ENCODE measurements at places on chromosomes 11 and 22.
A peak's percentile ranks its signal among the peaks of the same experiment; 100 is the strongest.

DNA sequence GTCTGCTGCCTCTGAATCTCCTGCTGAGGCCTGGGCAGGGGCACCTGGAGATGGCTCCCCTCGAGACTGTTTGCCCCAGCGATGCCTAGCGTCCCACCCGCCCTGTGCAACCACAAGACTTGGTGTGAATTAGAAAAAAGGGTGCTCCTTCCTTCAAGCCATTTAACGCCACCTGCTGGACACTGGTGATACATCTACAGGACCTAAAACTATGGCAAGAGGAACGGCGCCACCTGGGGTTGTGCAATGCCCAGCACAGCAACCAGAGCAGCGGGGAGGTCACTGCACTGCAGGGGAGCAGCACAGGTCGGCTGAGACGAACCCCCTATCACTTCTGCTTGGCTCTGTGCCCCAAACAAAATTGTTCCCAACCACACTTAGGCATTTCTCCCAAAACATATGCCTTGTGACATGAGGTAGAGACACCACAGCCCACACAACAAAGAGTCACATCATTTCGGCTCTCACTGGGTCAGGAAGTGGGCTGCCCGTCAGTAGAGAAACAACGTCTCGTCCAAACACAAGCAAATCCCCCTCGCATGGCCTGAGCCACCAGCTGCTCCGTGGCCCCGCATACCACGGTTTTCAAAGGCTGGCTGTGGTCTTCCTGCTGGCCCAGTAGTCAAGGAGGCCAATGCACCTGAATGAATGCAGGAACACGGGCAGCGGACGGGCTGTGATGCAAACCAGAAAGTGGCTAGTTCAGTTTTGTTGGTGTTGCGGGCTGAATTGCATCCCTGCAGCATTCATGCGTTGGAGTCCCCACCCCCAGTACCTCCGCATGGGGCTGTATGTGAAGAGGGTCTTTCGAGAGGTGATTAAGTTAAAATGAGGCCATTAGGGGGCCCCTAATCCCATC is 171.9 kb downstream of the SHANK2 start:
- peak; percentile 8 for DNase-seq

DNA sequence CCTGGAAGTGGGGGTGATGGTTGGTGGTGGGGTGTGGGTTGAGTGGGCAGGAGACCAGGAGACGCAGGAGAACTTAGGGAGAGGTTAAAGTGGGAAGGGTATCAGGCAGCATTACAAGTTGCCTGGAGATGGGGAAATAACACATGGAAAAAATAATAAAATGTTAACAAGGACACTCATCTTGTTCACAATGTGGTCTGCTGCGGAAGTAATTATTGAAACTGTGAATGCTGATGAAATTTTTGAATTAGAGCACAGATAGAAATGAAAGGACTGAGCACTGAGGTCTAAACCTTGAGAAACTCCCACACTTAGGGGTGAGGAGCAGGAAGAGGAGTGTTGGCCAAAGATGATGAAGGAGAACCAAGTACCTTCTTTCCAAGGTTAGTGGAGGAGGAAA is 346.0 kb upstream of the PLET1 start:
- DNase-seq = no peak

- no peak for DNase-seq
These were observed 23.8 kb downstream of the CSNK2A3 start for GRCh38 chr11:11329062-11329806.

DNA sequence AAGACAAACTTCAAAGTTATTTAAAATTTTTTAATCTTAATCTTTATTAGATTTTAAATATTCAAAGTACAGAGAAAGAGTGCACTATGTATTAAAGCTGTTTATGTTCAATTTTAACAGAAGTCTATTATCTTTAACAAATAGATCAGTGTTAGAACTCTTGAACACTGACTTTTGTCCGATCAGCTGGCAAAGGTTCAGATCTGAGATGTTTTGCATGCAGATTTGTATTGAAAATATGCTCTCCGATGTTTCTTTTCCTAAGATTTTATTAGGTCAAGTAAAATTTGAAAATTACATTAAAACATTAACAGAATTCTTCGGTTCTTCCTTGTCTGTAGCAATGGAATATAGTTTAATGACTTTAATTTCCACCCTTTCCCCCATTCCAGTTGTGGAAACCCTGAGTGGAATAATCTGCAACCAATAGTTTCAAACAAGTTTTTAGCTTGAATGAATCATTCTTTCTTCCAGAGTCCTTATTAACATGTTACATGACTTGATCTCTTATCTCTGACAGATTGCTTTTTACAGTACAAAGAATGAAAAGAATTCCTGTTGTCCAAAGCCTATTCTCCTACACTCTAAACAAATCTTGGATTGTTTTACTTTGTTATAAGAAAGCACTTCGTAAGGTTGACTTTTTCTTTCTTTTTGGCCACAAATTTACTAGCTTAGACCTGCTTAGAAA is 11.4 kb upstream of the TCP11L1 start:
- DNase-seq = no peak

DNA sequence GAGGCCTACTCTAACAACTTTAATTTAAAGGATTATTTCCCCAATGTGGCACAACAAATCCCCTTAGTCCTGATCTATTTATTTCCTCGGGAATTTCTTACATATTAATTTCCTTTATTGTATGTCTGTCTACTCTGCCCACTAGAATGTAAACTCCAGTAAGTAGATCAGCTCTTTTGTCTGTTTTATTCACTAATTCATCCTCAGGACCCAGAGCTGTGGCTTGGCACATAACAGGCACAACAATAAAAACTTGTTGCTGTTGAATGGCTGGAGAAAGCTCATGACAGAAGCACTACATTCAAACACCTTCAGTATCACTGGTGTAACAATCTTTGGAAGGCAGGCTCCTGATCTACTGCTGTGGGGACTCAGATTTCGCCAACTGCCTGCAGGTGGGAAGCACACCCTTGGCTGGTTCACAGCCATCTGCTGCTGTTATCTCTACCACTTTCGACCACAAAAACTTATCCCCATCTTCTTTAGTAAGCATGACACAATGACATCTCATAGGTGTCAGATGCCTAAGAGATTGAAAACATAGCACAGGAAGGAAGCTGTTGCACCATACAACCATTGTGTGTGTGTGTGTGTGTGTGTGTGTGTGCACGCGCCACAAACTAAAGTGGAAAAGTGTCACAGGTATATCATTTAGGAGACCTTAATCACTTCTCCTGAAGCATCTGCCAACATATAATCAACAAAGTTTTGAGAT is 11.9 kb downstream of the HIRA start:
- peak; percentile 23 for DNase-seq

GRCh38 chr22:20526628-20527355 is 19.4 kb downstream of the MED15 start:
- DNase-seq = no peak

GRCh38 chr11:118214210-118214914 is 10.4 kb downstream of the JAML start:
- DNase-seq = no peak

DNA sequence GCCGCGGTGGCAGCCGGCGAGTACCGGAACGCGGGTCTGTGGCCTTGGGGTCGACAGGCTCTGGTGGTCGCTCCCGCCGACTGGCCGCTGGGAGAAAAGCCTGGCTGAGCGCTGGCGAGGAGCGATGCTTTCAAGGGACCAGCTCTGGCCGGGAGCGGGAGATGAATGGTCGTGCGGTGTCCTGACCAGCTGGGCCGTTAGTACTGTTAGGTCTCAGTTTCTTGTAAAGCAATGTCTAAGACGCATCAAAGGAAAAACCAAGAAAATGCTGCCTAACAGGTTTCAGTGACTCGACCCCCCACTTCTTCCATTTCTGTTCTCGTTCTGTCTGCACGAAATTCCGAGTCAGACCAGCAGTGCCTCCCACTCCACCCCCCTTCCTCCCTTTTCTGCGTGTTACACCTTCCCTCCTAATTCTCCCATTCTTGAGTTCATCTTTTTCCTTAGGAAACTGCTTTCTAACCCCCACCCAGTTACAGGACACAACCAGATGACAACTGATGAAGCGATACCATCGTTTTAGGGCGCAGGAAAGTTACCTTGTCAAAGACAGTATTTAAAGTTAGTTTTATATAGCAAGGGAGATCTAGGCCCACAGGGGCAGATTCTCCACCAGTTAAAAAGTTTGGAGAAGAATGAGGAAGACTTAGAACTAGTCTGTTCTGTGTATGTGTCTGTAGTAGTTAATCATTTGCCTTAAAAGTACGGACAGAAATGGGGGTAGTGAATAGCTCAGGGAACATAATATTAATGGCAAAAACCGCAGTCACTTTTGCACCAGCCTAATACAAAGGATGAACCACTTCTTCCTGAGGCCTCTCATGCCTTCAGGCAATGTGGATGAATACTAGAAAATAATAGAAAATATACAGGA is 1.0 kb downstream of the CUL5 start:
- peak; percentile 11 for DNase-seq

GRCh38 chr11:35826949-35827348 is 116.9 kb upstream of the LDLRAD3 start:
- DNase-seq = no peak

GRCh38 chr11:117376517-117376916 is 48.9 kb downstream of the CEP164 start:
- DNase-seq = no peak

- no peak for DNase-seq
These were observed 51.0 kb downstream of the MIAT start for GRCh38 chr22:26708256-26709009.

DNA sequence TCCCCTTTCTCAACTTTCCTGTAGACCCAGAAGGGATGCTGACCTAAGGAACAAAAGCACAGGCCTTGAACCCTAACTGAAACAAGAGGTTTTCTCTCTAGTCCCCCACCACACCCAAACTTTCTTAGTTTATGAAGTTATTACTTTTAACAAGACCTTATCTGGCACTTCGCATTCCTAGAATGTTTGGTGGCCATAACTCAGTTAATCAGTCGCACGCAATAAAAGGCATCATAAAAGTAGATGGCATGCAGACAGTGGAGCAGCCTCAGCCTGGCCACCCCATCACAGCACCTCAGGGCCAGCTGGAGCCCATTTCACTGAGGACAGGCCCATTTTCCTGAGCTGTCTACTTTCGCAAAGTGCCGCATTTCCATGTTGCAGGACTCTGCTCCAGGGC is 301.9 kb downstream of the OPCML start:
- no peak for DNase-seq

- DNase-seq = peak; percentile 94
These were observed 15.8 kb upstream of the EHD1 start for GRCh38 chr11:64894070-64894811.

GRCh38 chr11:120773501-120774031 is 250.3 kb upstream of the TBCEL start:
- no peak for DNase-seq

DNA sequence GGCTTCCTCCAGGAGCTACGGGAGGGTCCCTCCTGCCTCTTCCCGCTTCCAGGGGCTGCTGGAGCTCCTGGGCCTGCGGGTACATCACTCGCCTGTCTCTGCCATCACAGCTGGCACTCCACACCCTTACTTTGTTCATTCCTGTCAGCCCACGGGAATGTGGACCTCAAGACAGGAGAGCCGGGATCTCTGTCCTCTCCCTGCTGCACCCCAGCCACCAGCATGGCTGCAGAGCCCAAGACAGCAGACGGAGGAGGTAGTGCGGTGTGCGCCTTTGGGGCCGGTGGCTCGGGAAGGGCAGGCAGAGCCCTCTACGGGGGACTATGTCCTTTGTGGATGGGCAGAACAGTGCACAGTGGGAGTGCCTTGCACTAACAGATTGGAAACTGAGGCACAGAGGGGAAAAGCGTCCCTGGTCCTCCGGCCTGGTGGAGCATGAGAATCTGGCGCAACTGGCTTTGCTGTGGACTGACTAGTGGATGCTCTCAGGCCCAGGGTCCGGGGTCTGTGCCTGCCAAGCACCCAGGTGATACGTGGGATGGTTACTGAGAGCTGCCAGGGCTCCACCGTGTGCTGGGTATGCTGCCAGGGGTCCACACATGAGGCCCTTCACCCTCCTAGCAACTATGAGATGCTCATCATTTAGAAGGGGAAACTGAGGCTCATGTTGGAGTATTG is 47.3 kb downstream of the IGF2 start:
- DNase-seq = no peak

GRCh38 chr22:27094633-27095308 is 437.4 kb downstream of the MIAT start:
- no peak for DNase-seq

- DNase-seq = no peak
These were observed 47.2 kb downstream of the CYTH4 start for GRCh38 chr22:37329238-37330140.

GRCh38 chr11:125679397-125679796 is 1.2 kb downstream of the ACRV1 start:
- DNase-seq = no peak

- DNase-seq = no peak
These were observed 25.3 kb downstream of the SLC22A6 start for GRCh38 chr11:62959422-62959980.

- DNase-seq = no peak
These were observed 40.3 kb upstream of the CYP2D6 start for GRCh38 chr22:42170946-42171345.

GRCh38 chr11:35515224-35515623 is 10.2 kb downstream of the PAMR1 start:
- DNase-seq = no peak

- DNase-seq = no peak
These were observed 107.5 kb downstream of the PKNOX2 start for GRCh38 chr11:125272092-125272491.

DNA sequence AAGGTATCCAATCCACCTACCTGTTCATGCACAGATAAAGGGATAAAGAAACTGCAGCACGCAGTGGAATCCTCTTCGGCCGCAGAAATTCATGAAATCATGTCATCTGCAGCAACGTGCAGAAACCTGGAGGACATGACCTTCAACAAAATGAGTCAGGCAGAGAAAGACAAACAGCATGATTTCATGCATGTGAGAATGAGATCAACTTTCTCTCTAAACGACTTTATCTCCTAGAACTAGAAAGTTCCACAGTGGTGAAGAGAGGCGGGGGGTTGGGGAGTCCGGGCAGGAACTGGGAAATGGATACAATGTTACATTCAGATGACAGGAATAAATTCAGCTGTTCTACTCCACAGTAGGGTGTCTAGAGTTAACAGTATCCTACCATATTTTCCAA is 9.9 kb downstream of the RGL4 start:
- no peak for DNase-seq
